ENCODE measurements at places on chromosomes 6 and 20. TPM values are rescaled to one million over a fixed set of nuclear protein-coding genes. Genes with fewer than 3 reads are reported as not detected.

SLC32A1 gene
- not detected for polyA plus RNA-seq

CST4 gene
- polyA plus RNA-seq: not detected

LY6G6D gene
- polyA plus RNA-seq: 0.50 TPM

GPR63 gene
- polyA plus RNA-seq: 3.3 TPM

SAPCD1 gene
- 1.6 TPM for polyA plus RNA-seq

ATP9A gene
- polyA plus RNA-seq: 57.7 TPM

FAM209B gene
- polyA plus RNA-seq: not detected

NKX2-2 gene
- 0.18 TPM for polyA plus RNA-seq

CST5 gene
- polyA plus RNA-seq: not detected

BEND6 gene
- polyA plus RNA-seq: 0.32 TPM

SSTR4 gene
- polyA plus RNA-seq: not detected

CDSN gene
- polyA plus RNA-seq: not detected

RBM24 gene
- polyA plus RNA-seq: 341 TPM

SLCO4A1 gene
- polyA plus RNA-seq: 0.96 TPM

CDH4 gene
- 0.99 TPM for polyA plus RNA-seq

KCNK16 gene
- polyA plus RNA-seq: not detected

PROKR2 gene
- polyA plus RNA-seq: not detected

CD93 gene
- 63.2 TPM for polyA plus RNA-seq

CLVS2 gene
- polyA plus RNA-seq: 0.77 TPM

RNF39 gene
- not detected for polyA plus RNA-seq

C4A gene
- polyA plus RNA-seq: not detected

KHDRBS2 gene
- polyA plus RNA-seq: not detected

COX4I2 gene
- polyA plus RNA-seq: 8.7 TPM

PKIB gene
- polyA plus RNA-seq: 1.4 TPM

FRS3 gene
- polyA plus RNA-seq: 6.1 TPM

XKR7 gene
- polyA plus RNA-seq: 0.05 TPM

LGSN gene
- not detected for polyA plus RNA-seq

CD40 gene
- polyA plus RNA-seq: 6.9 TPM

OPN5 gene
- 0.25 TPM for polyA plus RNA-seq

ADAM33 gene
- polyA plus RNA-seq: 43.0 TPM

E2F1 gene
- 12.3 TPM for polyA plus RNA-seq

MOXD1 gene
- 5.9 TPM for polyA plus RNA-seq

NOX3 gene
- not detected for polyA plus RNA-seq

RRP36 gene
- 27.3 TPM for polyA plus RNA-seq

TUBB2B gene
- polyA plus RNA-seq: not detected

LST1 gene
- not detected for polyA plus RNA-seq

WFDC10B gene
- not detected for polyA plus RNA-seq

TRIM38 gene
- 6.7 TPM for polyA plus RNA-seq

OVOL2 gene
- 0.37 TPM for polyA plus RNA-seq

KHDC1 gene
- not detected for polyA plus RNA-seq

THBS2 gene
- polyA plus RNA-seq: 105 TPM

EYA4 gene
- polyA plus RNA-seq: 24.7 TPM

TRDN gene
- polyA plus RNA-seq: 147 TPM
